ENCODE measurements at places on chromosomes 5 and 9. TPM values are rescaled to one million over a fixed set of nuclear protein-coding genes. Genes with fewer than 3 reads are reported as not detected.

PCDHB12 gene
- 4.2 TPM for total RNA-seq

IL4 gene
- not detected for total RNA-seq

SPINK6 gene
- not detected for total RNA-seq

NXNL2 gene
- total RNA-seq = 3.1 TPM

CLIC3 gene
- 2.3 TPM for total RNA-seq

TNC gene
- total RNA-seq = 799 TPM

PCAT7 gene
- total RNA-seq = not detected

PKD2L2 gene
- not detected for total RNA-seq

PCDHA1 gene
- not detected for total RNA-seq

RORB gene
- 0.93 TPM for total RNA-seq

FAM151B gene
- total RNA-seq = 1.3 TPM

SLC22A4 gene
- 0.94 TPM for total RNA-seq
